ENCODE measurements at places on chromosomes 1 and 21.

DNA sequence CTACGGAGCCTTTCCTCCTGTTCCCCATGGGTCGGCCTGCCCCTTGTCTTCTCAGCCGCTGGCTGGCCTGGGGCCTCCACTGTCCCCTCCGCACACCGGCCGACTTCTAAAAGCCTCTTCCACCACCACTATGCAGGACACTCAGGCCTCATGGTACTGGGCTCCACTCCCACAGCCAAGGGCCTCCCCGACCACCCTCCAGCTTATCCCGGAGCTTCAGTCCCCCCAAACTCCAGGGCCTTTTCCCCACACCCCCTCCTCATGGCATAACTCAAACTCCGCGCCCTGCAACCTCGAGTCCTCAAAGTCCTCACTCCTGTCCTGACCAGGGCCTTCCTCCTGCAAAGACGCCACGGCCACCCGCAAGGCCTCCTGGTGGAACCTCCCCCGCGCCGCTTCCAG, 2.0 kb downstream of the LRRC41 start:
- DNase-seq, result no peak

- DNase-seq, result no peak
These were observed 4.6 kb downstream of the GFI1 start for GRCh38 chr1:92481971-92482664.

DNA sequence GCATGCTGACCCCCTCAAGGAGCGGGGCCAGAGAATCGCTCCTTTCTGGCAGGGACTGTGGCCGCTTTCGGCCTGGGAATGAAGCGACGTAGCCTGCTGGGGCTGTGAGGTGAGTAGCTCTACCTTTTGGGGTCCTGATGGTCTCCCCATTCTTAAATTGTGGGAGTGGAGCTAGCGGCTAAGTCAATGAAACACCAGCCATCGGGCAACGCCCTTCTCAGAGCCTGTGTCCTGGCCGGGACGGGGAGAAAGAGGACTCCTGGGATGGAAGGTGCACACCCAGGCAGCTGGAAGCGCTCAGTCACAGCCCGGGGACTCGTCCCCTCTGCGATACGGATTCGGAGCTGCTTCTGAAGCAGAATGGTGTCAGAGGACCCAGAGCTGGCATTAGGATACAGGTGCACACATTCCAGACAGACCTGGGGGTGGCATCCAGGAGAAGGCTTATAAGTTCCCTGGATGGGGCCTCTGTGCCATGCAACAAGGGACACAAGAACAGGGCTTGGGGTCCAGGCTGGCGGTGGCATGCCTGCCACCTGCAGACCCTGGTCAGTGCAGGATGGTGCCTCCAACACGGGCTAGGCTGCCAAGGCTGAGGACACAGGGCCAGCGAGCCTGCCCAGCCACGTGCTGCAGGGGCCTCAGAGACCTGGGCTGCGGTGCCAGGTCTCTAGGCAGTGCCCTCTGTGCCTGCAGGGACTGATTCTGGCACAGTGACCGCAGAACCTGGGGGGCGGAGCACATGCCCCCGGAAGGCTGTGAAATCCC, 945 bp upstream of the WNT9A start:
- DNase-seq, result no peak

DNA sequence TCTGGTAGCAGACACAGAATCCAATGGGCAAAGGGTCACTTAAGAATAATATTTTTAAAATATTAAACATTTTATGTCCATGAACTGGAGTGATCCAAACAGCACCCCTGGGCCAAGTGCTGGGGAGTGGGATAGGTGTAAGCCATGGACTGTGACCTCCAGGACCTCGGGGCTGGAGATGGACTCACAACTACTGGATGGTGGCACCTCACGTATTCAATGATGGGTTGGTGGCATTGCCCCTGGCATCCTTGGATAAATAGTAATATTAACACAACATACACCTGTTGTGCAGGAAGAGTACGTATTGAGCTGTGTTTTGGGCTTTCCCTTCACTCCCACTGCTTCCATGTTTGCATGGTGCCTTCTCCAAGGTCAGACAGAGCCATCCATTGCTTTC, 39.3 kb upstream of the TENT5C start:
- DNase-seq, result no peak

GRCh38 chr1:2204415-2205190, 10.0 kb upstream of the FAAP20 start:
- DNase-seq, result peak; percentile 94
